ENCODE measurements at places on chromosomes 7 and 10.

- DNase-seq = peak; percentile 91
Measured at GRCh38 chr7:101125989-101126650, 784 bp upstream of the SERPINE1 start.

DNA sequence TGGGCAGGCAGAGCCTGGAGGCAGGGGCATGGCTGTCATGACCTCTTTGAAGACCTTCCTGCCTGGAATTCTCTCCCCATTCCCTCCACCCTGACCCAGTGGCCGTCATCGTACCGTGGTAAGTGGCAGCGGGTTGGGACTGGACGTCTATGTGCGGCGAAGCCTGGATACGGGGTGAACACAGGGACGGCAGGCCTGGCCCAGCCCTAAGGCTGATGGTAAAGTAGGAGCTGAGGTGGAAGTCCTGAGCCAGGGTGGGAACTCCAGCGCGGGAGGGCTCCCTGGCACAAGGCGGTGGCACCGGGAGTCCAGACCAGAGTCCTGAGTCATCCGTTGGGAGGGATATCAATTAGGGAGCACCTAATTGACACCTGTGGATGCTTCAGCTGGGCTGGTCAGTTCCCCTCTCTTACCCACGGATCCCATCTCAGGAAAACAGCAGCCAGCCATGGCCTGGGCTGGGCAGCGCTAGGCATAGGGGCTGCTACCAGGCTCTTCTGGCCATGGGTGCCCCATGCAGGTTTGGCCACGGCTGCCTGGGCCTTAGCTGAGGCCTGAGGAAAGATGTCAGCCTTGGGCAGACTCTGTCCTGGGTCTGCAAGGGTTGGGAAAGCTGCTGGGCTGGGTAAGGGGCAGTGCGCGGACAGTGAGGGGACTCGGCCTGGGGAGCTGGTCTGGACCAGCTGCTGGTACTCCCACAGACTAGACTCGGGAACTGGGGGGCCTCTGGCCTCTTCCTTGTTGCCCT is 3.3 kb downstream of the PPIF start:
- DNase-seq = no peak

DNA sequence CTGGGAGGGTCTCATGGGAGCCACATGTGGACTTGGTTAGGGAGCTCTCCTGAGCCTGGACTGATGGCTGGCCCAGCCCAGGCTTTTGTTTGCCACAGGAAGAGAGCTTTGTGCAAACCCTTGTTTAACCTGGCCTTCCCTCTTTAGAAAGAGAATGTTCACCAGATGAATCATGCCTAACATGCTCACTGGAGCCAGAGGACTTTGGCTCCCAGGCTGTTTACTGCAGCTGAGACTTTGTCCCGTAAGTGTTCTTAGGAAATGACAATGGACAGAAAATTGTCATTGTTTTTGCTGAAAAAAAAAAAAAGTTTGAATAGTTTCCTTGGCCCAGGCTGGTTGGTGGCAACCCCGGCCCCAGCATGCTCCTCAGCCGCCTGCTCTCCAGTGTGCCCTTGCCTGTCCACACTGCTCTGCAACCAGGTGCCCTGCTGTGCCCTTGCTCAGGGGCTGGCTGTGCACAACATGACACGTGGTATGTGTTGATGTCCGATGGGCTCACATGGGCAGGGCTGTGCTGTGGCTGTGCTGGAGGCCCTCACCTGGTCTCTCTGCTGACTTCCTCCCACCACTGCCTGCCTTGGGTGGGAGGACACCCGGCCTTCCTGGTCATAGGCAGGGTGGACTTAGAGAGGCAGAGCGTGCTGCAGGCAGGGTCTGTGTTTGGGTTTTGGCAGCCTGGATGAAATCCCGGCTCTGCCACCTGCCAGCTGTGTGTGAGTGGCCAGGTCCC is 215.3 kb upstream of the ZNF32 start:
- DNase-seq = peak; percentile 96

- no peak for DNase-seq
Measured at GRCh38 chr7:8146788-8147413, 115.1 kb downstream of the ICA1 start.

- no peak for DNase-seq
Measured at GRCh38 chr7:45927721-45928120, 6.6 kb upstream of the IGFBP3 start.

- no peak for DNase-seq
Measured at GRCh38 chr7:16353226-16353625, 68.1 kb downstream of the CRPPA start.

DNA sequence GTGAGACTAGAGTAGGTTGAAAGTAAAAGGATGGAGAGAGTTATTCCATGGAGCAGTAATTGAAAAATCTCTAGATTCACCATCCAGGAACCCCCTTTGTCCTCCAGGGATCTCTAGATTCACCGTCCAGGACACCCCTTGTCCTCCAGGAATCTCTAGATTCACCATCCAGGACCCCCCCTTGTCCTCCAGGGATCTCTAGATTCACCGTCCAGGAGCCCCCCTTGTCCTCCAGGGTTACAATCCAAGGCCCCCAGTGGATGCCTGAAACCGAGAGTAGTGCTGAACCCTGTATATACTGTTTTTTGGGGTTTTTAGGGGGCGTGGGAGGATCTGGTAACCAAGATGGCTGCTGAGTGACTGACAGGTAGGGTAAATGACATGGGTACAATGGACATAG is 38.3 kb upstream of the PPP2R2D start:
- DNase-seq = no peak

All from dermis blood vessel endothelial cell (primary cell).